Right lobe of liver (tissue), 6 donors: ENCODE measurements at places on chromosomes 7 and 10.

DNA sequence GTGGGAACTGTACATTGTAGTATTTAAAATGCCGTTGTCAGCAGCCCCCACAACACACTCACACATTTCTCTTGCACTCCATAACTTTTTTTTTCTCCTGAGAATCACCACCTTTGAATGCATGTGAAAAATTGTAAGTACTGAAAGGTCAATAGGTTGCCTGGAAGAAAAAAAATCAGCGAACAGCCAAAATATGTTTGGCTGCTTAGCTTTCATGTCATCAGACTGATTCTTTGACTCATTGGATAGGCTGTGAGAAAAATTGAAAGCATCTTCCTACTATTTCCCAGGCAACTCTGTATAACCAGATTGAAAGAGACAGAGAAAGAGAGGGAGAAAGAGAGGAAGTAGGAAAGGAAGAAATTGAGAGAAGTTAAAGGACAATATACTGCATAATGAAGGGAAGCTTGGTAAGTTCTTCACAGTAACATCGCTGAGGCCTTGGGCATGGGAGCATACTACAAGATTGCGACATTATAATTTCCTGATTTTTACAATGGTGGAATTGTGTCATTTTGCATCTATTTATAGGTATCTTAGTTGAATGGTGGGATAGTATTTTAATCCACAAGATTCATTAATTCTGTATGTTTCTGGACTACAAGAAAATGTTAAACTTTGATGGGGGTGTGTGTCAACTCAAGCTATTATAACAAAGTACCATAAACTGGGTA lies 249.3 kb upstream of the KCND2 start:
- H3K4me1 ChIP-seq = no peaks in the 10 kb centered on the region
- DNase-seq = no peak
- H3K27me3 ChIP-seq = no peaks in the 10 kb centered on the region
- H3K27ac ChIP-seq = no peak overlapping the region

GRCh38 chr10:70459061-70459773 lies 17.7 kb upstream of the NODAL start:
- no peak for DNase-seq
- no peaks in the 10 kb centered on the region for H3K27me3 ChIP-seq
- no peaks in the 10 kb centered on the region for H3K4me1 ChIP-seq
- H3K4me3 ChIP-seq = no peak overlapping the region
- no peak overlapping the region for H3K27ac ChIP-seq

GRCh38 chr7:133571076-133571475 lies 318.2 kb downstream of the EXOC4 start:
- no peak overlapping the region for H3K27ac ChIP-seq
- no peaks in the 10 kb centered on the region for H3K4me1 ChIP-seq

DNA sequence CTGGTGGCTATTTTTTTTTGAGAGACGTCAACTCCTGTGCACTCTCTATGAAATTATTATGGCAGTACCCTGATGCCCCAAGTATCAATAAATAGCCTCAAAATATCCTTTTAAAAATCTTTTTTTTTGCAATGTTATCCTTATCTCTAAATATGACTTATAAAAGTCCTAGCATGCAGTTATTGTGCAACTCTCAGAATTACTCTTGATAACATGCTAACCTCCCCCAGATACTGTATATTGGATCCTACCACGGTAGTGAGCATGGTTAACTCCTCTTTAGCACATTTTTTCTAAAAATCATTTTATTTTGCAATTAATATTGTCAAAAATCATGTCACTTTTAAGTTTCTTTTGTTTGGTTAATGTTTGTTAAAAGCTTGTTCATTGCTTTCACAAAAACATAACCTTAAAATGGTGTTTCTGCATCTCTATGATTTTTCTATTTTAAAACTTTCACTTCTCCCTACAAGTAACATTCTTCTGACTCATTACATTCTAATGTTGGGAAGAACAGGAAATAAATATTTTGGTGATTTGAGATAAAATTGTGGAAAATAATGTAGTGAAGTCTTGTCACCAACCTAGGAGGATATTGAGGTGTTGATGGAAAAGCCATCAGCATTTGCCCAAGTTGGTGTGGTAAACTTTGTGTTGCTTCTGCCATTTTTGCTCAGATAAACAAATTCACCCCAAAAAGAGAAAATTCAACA lies 42.1 kb upstream of the ADRA2A start:
- H3K27ac ChIP-seq = no peak overlapping the region
- no peak for DNase-seq
- H3K4me1 ChIP-seq = no peaks in the 10 kb centered on the region
- H3K36me3 ChIP-seq = no peaks in the 10 kb centered on the region
- H3K4me3 ChIP-seq = no peak overlapping the region

DNA sequence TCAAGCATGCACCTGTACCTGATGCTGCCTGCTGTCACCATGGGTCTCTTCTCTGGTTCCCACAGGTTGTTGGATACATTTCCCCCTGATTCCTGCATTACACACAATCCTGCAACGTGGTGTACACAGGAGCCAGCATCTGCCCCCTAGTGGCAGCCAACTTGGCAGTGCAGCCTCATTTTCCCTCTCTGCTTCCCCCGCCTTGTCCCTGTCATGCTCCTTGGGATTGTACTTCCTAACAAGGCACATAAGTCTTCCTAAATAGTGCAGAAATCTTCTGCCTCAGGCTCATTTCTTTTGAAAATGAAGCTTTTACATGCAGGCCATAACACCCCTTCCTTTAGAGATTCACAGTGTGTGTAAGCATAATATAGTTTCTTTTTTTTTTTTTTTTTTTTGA lies 387.5 kb downstream of the CCSER2 start:
- H3K4me3 ChIP-seq = no peak overlapping the region
- no peak overlapping the region for H3K27ac ChIP-seq
- DNase-seq = no peak
- H3K4me1 ChIP-seq = no peaks in the 10 kb centered on the region
- H3K27me3 ChIP-seq = no peaks in the 10 kb centered on the region

DNA sequence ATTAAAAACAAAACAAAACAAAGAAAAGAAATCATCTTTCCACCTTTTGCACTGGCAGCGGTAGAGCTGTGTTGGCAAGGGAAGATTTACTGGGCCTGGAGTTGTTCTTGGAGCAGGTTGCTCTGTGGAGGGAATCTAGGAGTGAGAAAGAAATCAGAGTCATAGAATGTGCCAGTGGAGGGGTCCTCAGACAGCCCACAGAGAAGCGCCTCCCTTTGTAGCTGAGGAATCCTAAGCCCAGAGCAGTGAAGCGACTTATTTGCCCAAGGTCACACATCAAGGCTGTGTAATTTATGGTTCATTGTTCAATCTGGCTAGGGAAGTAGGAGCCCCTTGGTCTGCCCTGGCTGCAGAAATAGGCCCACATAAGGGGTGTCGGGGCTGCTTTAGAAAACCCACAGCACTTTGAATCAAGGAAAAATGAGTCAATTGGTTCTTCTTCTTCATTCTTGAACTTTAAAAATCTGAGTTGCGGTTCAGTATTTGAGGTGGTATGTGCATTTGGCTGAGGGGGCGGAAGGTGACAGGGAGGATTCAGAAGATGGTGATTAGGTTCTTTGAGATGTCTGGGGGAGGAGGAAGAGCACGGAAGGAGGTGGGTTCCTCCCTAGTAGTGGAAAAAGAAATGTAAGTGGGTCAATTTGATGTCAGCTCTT lies 253.7 kb downstream of the PTEN start:
- no peak overlapping the region for H3K27ac ChIP-seq
- DNase-seq = no peak
- no peaks in the 10 kb centered on the region for H3K36me3 ChIP-seq
- no peaks in the 10 kb centered on the region for H3K27me3 ChIP-seq
- no peak overlapping the region for H3K4me3 ChIP-seq

GRCh38 chr10:94645285-94645684 lies 38.2 kb upstream of the CYP2C18 start:
- no peak overlapping the region for H3K27ac ChIP-seq
- no peaks in the 10 kb centered on the region for H3K27me3 ChIP-seq
- no peaks in the 10 kb centered on the region for H3K36me3 ChIP-seq
- no peak overlapping the region for H3K4me3 ChIP-seq

DNA sequence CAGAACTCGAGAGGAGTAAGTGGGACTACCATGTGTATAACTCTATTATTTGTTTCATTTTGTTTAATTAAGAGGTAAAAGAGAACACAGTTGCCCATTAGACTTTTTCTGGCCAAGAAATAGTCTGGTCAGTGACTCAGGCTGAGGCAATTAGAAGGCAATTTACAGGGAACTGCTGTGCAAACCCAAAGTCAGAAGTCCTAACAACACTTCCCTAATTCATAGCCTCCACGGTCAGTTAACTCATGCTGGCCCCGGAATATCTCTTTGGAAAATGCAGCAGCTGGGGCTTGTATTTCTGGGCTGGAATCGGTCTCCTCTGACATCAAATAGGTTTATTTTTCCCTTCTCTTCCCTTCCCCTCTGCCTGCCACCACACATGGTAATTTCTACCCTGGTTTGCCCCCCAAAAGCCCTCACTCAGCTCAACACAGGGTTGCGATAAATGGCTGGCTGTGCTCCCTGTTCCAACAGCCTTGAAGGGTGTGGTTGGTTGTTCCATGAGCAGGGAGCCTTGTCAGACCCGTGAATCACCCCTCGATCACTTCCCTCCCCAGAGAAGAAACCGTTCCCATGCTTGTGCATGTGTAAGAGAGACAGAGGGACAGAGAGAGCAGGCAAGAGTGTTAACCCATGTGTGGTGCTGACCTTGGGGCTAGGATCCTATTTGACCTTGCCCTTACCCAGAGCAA lies 5.3 kb downstream of the SH3PXD2A start:
- no peak overlapping the region for H3K27ac ChIP-seq
- no peaks in the 10 kb centered on the region for H3K27me3 ChIP-seq
- no peaks in the 10 kb centered on the region for H3K36me3 ChIP-seq
- DNase-seq = no peak

GRCh38 chr7:122337011-122337410 lies 32.5 kb upstream of the FEZF1 start:
- H3K27ac ChIP-seq = no peak overlapping the region
- no peaks in the 10 kb centered on the region for H3K4me1 ChIP-seq
- no peak overlapping the region for H3K4me3 ChIP-seq
- no peaks in the 10 kb centered on the region for H3K27me3 ChIP-seq

DNA sequence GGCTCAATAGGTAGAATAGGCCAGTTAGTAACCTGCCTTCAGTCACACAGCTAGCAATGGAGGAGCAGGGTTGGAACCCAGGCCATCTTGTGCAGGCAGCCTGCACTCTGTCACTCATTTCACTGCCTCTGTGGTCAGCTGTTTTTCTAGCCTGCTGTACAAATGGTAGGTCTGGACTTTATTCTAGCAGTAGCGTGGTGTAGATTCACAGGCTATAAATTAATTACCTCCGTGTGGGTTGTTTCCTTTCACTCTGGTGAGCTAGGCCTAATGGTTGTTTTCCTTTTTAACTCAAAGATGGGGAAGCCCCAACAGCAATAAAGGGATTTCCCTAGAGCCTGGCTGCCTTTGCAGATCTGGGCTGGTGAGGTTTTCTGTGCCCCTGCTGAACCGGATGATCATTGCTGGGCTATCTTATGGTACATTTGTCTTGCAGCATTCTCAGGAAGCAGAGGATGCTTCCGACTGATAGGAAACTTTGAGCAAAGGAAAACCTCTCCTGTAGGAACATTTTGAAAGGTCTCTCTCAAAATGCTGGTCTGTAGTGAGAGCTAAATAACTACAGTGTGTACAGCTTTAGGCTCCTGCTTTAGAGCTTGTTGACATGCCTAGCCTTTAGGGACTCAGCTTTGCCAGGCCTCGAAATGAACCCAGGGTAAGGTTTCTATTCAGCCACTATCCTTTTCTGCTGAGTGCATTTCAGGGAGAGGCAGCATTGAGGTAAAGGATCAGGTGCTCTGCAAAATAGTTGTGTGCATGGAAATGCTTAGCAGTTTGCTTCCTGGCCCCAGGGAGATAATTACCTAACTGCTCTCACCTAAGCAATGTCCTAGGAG lies 157.4 kb downstream of the ST7 start:
- DNase-seq = no peak
- H3K4me3 ChIP-seq = no peak overlapping the region
- no peaks in the 10 kb centered on the region for H3K4me1 ChIP-seq
- H3K36me3 ChIP-seq = no peaks in the 10 kb centered on the region
- no peak overlapping the region for H3K27ac ChIP-seq

- no peaks in the 10 kb centered on the region for H3K36me3 ChIP-seq
- no peaks in the 10 kb centered on the region for H3K27me3 ChIP-seq
- no peaks in the 10 kb centered on the region for H3K4me1 ChIP-seq
- no peak for DNase-seq
- H3K27ac ChIP-seq = no peak overlapping the region
Measured at GRCh38 chr10:15476337-15476736, 105.2 kb upstream of the FAM171A1 start.

GRCh38 chr7:91436655-91437054 lies 172.4 kb downstream of the FZD1 start:
- H3K27me3 ChIP-seq = no peaks in the 10 kb centered on the region
- DNase-seq = no peak
- no peak overlapping the region for H3K4me3 ChIP-seq
- H3K36me3 ChIP-seq = no peaks in the 10 kb centered on the region
- no peak overlapping the region for H3K27ac ChIP-seq

- no peaks in the 10 kb centered on the region for H3K36me3 ChIP-seq
- H3K4me3 ChIP-seq = no peak overlapping the region
- H3K27me3 ChIP-seq = no peaks in the 10 kb centered on the region
- DNase-seq = no peak
Measured at GRCh38 chr10:15316871-15317464, 54.1 kb downstream of the FAM171A1 start.

GRCh38 chr10:87695074-87695473 lies 35.4 kb downstream of the PAPSS2 start:
- H3K4me3 ChIP-seq = no peak overlapping the region
- H3K36me3 ChIP-seq = no peaks in the 10 kb centered on the region
- no peaks in the 10 kb centered on the region for H3K4me1 ChIP-seq
- DNase-seq = no peak
- no peaks in the 10 kb centered on the region for H3K27me3 ChIP-seq

DNA sequence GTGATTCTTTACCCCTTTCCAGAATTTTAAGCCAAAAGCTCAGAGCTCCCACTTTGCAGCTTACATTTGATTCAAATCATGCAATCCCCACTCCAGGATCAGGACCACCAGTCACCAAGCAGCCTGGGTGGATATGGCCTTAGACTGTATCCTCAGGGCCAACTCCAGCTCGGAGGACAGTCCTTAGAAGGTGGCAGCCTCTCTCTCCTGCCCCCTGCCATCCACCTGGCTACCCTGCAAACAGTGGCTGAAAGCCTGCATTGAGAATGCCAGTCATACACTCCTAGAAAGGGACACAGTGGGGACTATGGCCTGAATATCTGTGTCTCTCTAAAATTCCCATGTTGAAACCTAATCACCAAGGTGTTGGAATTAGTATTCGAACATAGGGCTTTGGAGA lies 50.0 kb upstream of the KCNMA1 start:
- no peak for DNase-seq
- no peak overlapping the region for H3K4me3 ChIP-seq
- H3K27ac ChIP-seq = no peak overlapping the region
- H3K27me3 ChIP-seq = no peaks in the 10 kb centered on the region
- H3K4me1 ChIP-seq = no peaks in the 10 kb centered on the region
- no peaks in the 10 kb centered on the region for H3K36me3 ChIP-seq
